ENCODE measurements at places on chromosomes 1 and 21. TPM values are rescaled to one million over a fixed set of nuclear protein-coding genes. Genes with fewer than 3 reads are reported as not detected.

- H3K27me3 ChIP-seq, result no peaks in the 10 kb centered on the region
- DNase-seq, result peak; percentile 42
- H3K4me1 ChIP-seq, result peaks cover under 1% of the 10 kb centered on the region
- H3K4me3 ChIP-seq, result no peak overlapping the region
Observed at GRCh38 chr1:6634371-6635052, 9.8 kb downstream of the THAP3 start.

The SHC1 gene
- 69.6 TPM for total RNA-seq

- peaks cover 55% of the 10 kb centered on the region for H3K27me3 ChIP-seq
- no peak overlapping the region for H3K27ac ChIP-seq
- no peaks in the 10 kb centered on the region for H3K36me3 ChIP-seq
- no peak for DNase-seq
Observed at GRCh38 chr1:182101415-182102042, 40.0 kb upstream of the ZNF648 start.

DNA sequence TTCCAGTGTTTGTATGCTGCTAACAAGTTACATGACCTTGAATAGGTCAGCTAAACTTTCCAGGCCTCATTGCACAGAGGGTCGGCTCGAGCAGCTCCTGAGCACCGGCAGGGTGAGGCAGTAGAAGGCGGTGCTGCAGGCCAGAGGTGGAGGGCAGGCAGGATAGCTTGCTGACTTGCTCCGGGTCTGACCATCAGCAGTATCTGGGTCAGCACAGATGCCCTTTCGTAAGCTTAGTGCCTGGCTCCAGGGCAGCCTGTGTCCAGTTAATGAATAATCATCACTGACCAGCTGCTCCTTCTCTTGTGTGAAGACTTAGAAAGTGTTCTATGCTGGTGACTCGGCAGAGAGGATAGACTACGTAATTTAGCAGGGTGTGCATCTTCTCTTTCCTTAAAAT is 6.9 kb downstream of the MAPKAPK2 start:
- no peak for DNase-seq
- H3K4me1 ChIP-seq, result peaks cover 55% of the 10 kb centered on the region
- no peaks in the 10 kb centered on the region for H3K27me3 ChIP-seq
- H3K27ac ChIP-seq, result no peak overlapping the region

DNA sequence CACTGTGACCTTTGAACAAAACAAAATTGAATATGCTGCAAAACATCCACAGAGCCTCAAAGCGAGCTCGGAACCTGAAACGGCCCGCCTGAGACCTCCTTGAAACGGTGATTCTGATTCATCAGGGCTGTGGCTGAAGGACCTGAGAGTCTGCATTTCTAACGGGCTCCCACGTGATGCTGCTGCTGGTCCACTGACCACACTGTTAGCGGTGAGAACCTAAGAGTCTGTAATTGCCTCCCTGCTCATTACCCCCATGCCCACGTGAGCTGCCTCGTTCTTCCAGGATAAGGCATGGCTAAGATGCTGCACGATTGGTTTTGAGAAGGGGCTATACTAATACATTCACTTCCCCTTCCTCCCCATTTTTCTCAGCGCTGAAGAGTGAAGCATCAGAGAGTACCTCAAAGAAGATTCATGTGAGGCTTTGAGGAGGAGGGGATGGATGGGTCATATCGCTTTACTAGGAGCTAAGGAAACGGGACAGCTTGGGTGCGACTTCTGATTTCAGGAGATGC is 9.7 kb downstream of the TLR5 start:
- H3K4me1 ChIP-seq, result peaks cover 13% of the 10 kb centered on the region
- no peaks in the 10 kb centered on the region for H3K36me3 ChIP-seq
- DNase-seq, result no peak
- H3K27ac ChIP-seq, result no peak overlapping the region

Measured in activated CD8-positive, alpha-beta T cell treated with anti-CD3 and anti-CD28 coated beads, Interleukin-2, amount 10 ng/mL, durations not matched to agents 7 days and 5 days (primary cell).